ENCODE measurements at places on chromosomes 6 and 20.

DNA sequence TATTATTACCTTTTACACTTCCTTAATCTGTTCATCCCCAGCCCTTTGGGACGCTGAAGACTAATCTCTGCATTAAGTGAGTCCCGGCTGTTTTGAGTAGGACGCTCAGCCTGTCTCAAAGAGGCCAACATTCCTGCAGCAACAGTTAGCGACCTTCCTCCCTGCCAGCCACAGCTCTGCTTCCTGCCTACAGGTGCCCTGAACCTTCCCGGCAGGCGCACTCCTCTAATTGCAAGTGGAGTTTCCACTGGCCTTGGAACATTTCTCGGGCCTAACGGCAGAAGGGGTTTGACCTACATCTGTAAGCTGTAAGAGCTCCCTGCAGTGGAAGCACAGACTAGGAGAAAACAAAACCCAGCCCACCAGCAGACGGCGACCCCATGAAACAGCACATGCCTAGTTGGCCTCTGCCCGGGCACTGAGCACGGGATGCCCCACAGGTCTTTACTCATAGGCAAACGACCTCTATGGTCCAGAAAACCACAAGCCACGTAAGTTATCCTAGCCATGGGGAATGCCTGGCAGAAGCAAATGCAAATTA is 137.9 kb downstream of the DTNBP1 start:
- DNase-seq, result no peak

- DNase-seq, result no peak
These were observed 120.2 kb downstream of the MBOAT1 start for GRCh38 chr6:20092071-20092566.

GRCh38 chr6:31422587-31422986 is 19.2 kb downstream of the MICA start:
- DNase-seq, result no peak

GRCh38 chr20:49593466-49594142 is 25.7 kb upstream of the PTGIS start:
- DNase-seq, result no peak

GRCh38 chr6:168414336-168415097 is 26.5 kb upstream of the SMOC2 start:
- no peak for DNase-seq

DNA sequence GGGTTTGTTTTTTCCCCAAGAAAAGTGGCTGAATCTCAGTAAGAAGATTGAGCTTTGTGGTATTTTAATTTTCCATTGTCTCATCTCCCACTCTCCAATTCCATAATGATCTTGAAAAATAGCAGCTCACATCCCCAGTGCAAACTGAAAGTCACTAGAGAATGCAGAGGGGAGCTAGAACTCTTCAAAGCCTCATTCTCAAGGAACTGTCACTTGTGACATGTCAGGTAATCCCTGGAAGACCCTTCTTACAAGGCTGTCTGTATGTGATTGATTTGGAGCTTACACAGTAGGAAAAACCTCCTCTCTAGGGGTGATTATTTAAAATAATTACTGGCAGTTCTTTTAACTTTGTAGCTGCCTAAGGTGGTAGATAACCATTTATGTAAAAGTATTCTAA is 420.4 kb downstream of the CDH26 start:
- no peak for DNase-seq

DNA sequence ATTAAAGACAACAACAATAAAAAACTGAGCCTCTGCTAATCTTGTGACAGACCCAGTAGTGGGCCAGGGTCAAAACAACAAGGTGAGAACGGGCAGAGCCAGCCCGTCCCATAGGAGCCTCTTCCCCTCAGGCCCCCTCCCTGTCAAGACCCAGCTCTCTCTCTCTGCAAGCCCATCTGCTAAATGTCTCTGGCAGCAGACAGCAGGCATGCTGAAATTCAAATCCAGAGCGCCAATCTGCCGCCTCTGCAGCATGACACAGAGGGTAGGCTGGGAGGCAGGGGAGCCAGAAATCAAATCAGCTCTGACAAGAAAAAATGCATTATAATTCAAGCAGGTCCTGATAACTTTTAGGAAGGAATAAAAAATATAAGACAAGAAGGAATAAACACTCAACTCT is 26.3 kb downstream of the METTL24 start:
- no peak for DNase-seq

- DNase-seq, result no peak
These were observed 25.8 kb upstream of the PTPN1 start for GRCh38 chr20:50484271-50484976.

DNA sequence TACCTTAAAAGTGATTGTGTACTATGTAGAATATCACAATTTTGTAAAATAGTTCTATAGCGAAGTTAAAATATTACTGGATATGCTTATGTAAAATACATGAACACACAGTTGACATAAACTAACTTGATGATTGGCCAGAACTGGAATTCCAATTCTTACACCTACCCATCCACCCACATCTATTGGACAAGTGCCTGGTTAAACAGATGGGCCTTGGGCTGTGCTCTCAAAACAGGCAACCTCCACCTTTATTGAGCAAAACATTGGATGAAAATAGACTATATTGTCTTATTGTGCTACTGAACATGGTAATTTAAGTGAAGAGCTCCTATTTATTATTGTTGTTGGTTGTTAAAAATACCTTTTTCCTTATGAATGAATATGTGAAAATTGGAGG is 154.0 kb upstream of the FLRT3 start:
- DNase-seq, result no peak

DNA sequence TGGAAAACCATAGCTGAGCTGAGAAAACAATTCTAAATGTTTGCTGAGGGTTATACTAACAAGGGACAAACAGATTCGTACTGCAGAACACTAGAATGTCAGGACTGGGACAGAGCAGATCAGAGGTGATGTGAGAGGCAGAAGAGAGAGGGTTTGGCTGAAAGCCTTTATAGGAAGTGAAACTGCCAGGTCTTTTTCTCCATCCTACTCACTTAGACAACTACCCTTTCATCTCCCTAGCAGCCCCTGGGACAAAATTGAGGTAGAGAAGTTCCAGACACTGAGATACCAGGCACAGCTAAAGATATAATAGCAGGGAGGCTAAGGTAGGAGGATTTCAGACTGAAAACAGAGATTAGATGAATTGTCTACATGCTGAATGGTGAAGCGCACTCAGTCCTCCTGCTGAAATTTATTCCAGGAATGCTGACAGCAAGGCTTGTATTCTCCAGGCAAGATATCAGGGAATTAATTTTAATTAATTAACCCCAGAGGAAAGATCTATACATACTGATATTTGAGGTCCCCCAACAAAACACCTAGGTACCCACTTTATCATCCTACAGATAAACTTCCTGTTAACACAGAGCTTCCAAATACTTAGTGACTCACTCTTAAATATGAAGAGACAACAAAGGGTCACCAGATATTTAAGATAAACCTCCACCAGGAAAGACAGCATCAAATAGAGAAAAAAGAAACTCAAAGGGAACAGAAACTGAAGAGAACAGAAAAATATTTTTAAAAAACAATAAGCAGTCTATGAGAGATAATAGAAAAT is 12.6 kb upstream of the EIF2S2 start:
- DNase-seq, result no peak

GRCh38 chr6:11392778-11393507 is 144.6 kb upstream of the TMEM170B start:
- DNase-seq, result no peak

GRCh38 chr20:47490795-47491194 is 10.9 kb upstream of the NCOA3 start:
- no peak for DNase-seq

- peak; percentile 54 for DNase-seq
These were observed 3.0 kb upstream of the FOXO3 start for GRCh38 chr6:108557494-108558371.

DNA sequence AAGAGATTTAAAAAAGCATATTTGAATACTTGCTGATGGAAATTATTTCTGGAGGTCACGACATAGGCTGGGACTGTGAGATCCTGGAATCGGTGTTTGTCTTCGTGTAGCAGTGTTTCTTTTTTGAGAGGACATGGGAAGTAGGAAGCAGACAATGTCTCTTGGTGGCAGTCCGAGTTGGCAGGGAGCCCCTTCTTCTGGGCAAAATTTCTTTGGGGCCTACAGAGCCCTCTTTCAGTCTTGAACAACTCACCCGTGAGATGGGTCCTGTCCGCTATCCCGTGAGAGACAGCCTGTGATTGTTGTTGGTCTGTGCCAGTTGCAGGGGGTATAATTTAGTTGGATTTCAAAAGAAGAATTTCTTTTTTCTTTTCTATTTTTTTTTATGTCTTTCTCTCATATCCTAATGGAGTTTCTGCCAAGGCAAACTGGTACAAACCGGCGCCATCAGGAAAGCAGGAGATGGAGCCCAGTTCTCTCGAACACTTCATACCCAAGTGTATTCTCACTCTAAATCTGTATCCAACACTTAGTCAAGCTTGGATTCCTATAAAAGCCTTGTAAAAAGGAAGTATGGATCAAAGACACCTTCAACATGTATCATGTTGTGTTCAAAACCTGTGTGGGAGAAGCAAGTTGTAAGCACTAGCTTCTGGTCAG is 785.1 kb downstream of the MAFB start:
- no peak for DNase-seq

DNA sequence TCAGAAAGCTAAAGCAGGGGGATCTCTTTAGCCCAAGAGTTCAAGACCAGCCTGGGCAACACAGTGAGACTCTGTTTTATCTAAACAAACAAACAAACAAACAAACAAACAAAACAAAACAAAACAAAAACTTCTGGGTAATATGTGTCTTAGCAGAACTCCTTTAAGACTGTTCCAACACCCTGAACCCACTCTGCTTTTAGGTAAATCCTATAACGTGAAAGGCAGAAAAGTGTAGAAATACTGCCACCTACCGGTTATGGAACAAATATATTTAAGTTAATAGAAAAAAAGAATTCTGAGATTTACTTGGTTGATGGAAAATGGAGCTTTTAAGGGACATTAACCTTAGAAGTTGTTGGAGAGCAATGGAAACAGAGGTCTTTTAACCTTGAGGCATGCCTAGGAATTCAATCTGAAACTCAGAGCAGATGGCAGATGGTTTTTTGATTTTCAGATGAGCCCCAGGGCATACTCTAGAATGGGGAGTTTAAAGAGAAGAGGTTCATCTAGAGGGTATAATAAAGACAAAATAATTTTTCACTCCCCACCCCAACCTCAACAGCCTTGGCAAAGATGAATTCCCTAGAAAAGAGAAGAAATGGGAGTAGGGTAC is 38.5 kb downstream of the SOD2 start:
- peak; percentile 8 for DNase-seq

- peak; percentile 24 for DNase-seq
These were observed 50.0 kb upstream of the ECI2 start for GRCh38 chr6:4185419-4185818.

DNA sequence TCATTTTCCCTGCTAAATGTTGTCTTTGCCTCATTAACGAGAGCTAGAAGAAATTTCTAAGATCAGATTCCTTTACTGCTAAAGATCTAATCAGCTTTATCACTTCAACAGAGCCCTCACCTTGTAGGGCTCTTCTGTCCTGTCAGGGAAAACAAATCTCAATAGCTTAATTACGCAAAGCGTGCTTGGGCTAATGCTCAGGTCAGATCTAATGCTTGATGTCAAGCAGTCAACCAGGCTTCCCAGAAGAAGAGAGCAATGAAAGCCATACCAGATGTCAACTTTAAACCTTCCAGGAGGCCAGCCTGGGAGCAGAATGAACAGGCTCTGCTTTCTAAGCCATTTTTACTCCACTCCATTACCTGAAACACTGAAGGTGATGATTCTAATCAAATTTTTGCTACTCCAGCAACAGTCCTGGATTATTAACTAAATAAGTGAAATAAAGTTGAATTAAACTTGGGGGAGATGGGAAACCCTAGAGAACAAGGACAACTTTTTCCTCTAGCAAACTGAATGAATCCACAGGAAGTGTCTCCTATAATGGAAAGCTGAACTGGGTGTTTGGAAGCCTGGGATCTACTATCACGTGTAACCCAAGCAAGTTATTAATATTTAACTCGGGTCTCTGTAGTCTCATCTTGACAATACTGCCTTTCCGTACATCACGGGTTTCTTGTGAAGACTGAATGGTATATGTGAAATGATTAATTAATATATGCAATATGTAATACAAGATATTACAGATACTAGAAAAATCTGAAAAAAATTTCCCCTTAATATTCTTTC is 273.7 kb downstream of the PTPRK start:
- DNase-seq, result no peak

- DNase-seq, result no peak
These were observed 2.3 kb upstream of the MTFR2 start for GRCh38 chr6:136252441-136252840.

- DNase-seq, result no peak
These were observed 100.0 kb upstream of the CARMIL1 start for GRCh38 chr6:25179051-25179778.

DNA sequence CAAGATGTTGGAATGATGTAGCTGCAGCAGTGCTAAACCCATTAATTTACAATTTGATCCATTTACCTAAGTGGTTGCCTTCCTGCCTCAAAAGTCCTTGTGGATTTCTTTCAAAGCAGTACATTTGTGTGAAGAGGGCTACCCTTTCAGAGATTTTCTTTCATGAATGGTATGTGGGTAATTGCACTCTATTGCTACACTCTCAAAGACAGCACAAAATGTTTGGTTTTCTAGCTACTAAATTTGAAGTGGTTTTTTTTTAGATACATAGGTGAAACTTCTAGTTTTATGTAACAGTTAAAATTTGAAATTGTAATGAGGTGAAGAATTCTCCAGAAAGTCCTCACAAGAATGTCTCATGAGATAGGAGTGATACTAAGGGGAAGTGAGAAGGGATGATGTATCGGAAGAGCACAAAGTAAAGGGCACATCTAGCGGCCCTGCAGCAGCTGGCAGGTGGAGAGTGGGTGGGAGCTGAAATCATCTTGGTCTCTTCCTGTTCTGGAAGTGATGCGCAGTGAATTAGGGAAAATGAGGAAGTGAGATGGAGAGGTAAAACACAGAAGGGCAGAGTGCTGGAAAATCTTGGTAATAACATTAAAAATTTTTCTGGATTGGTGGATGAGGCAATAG is 236.8 kb upstream of the MAN1A1 start:
- DNase-seq, result no peak

DNA sequence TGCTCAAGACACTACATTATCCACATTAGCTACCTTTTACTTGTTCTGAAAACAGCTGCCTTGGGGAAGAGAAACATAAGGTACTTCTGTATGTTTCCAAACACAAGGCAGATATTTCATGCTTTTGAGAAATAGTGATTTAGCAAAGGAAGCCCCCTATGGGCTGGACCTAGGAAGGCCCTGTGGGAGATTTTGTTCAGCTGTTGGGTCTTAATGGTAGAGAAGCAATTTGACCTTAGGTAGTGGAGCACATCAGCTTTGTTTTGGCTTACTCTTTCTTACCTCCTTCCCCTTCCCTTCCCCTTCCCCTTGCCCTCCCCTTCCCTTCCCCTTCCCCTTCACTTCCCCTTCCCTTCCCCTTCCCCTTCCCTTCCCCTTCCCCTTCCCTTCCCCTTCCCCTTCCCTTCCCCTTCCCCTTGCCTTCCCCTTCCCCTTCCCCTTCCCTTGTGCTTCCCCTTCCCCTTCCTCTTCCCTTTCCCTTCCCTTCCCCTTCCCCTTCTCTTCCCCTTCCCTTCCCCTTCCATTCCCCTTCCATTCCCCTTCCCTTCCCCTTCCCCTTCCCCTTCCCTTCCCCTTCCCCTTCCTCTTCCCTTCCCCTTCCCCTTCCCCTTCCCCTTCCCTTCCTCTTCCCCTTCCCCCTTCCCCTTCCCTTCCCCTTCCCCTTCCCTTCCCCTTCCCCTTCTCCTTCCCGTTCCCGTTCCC is 84.6 kb downstream of the ANKS1A start:
- DNase-seq, result no peak

GRCh38 chr6:12420626-12421025 is 130.5 kb downstream of the EDN1 start:
- no peak for DNase-seq

GRCh38 chr20:4082406-4083097 is 67.2 kb upstream of the RNF24 start:
- peak; percentile 23 for DNase-seq

- DNase-seq, result no peak
These were observed 96.9 kb upstream of the FOXO3 start for GRCh38 chr6:108463784-108464183.

Measured in activated CD4-positive, alpha-beta T cell treated with anti-CD3 and anti-CD28 coated beads, Interleukin-2, amount 50 U/mL, for 24 hours (primary cell).